ENCODE measurements at places on chromosomes 1 and 21.

DNA sequence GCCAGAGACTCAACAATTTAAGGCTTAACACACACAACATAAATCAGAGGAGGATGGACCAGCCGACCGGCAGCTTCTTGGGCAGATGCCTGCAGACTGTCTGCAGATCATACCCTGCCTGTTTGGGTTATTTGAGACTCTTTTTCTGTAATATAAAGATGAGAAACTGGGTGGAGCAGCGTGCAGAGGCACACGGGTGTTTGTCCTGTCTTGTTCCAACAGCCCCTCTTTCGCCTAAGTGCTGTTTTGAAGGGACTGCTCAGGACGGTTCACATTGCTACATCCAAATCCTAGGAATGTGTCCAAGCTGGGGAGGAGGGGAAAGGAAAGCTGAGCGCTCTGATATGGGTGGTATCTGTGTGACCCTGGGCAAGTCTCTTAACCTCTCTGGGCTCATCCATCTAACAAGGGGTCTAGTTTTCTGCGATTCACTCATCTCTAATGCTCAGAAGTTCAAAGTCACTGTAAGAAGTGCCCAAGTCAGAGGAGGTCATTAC, 149.9 kb downstream of the CLIC6 start:
- no peak for DNase-seq

DNA sequence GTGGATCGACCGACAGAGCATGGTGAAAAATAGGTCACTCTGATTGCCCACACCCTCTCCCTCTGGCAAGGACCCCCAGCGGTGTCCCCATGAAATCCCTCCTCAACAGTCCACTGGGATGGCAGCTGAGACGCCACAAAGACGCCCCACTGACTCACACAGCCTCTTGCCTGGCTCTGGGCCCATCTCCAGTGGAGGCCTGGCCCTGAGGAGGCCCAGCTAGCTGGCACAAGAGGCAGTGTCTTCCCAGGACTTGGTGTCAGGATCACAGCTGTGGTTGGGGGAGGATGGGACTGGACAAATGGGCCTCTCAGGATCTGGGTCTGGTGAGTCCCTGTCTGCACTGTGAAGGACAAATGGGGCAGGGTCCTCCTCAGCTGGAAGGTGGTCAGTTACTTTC, 4.6 kb downstream of the ALX3 start:
- no peak for DNase-seq

GRCh38 chr1:83822208-83822607, 176.7 kb downstream of the TTLL7 start:
- no peak for DNase-seq

DNA sequence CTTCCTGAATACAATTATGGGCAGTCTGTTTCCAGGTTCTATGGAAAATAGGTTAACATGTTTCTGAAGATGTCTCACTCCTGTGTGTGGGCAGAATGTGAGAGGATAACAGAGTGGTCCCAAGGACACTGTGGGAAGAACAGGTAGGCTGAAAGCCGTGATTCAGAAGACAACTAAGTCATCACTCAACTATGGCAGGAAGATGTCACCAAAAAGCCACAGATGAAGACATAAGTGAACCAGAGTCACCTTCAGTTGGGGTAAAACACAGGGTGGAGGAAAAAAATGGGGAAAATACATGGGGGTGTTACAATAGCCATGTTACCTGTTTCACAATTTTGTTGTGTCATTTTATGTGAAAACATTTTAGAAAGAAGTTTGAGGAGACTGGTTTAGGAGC, 75.1 kb downstream of the UCHL5 start:
- DNase-seq: peak; percentile 31

DNA sequence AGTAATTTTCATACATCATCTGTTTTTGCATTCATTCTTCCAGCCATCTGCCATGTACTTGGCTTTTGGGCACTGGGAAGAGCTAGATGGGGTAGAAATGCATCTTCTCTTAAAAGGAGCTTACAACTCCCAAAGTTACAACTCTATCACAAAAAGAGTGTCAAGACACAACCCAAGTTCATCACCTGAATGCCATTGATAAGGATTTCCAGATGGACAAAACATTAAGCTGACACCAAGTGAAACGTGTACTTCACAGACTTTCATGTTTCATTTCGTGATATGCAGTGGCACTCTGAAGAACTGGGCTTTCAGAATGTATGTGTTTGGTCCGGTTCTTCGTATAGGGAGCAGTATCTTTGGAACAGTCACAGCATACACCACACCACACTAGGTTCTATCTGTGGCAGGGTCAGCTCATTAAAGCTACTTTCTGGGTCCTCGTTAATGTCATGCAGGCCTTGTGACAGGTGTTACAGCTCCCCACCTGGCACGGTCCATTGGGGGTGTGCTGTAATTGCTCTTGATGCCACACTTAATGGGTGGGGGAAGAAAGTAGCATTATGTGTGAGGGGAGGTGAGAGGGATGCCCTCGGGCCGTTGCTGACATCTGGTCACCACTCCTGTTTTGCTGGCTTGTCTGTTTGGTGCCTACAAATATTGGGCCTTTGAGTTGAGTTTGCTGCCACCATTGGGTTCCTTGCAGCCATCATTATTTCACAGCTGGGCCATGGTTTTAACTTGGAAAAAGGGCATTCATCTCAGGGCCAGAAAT, 164.9 kb downstream of the NFIA start:
- no peak for DNase-seq

GRCh38 chr1:161905269-161905884, 118.3 kb downstream of the OLFML2B start:
- no peak for DNase-seq

GRCh38 chr1:51032936-51033335, 62.9 kb downstream of the CDKN2C start:
- DNase-seq: no peak

- no peak for DNase-seq
These were observed 30.8 kb downstream of the GADD45A start for GRCh38 chr1:67715819-67716218.

DNA sequence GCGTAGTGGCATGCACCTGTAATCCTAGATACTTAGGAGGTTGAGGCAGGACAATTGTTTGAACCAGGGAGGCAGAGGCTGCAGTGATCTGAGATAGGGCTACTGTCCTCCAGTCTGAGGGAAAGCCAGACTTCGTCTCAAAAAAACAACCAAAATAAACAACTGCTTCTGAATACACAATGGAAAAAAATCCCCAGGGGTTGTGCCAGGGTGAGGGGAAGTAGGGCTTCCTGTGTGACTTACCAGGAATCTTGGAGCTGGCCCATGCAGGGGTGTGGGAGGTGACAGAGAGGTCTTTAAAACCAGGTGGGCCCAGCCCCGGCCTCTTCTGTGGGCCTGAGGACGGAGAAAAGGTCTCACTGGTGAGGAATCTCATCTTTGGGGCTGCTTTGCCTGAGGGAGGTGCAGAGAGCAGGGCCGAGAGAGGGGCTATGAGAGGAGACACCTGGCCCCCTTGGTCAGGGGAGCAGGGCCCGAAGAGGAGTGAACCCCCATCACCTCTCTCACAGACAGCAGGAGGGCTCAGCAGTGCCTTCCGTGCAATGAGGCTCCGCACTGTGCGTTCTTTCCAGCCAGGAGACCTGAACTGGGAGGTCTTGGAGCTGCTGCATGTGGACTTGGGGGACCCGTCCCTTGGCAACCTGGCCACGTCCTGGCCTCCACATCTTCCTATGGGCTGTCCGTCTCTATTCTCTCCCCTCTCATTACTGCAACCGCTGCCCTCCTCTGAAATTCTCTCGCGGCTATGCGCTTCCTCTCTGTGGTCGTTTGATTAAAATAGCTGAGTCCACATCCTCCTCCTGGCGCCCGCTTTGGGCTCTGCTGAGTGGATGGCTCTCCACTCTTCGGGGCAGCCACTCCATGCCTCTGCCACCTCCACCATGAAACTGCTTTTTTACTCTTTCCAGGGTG, 10.7 kb downstream of the PLA2G5 start:
- DNase-seq: no peak

DNA sequence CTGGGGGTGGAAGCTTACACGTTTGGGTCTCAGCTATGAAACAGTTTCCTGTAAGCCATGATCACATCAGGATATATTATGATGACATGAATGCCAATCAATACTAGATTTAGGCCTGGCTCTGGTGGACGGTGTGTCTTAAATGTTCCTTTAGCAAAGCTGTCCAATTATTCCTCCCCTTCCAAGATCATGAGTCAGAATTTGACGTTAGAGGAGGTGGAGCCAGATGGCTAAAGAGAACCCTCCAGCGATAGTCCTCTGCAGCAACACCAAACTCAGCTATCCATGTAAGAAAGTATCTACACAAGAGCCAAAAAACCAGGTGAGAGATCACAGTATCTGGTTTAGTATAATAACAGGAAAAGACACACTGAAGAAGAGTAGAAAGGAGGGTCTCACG, 47.8 kb downstream of the PACC1 start:
- DNase-seq: no peak

DNA sequence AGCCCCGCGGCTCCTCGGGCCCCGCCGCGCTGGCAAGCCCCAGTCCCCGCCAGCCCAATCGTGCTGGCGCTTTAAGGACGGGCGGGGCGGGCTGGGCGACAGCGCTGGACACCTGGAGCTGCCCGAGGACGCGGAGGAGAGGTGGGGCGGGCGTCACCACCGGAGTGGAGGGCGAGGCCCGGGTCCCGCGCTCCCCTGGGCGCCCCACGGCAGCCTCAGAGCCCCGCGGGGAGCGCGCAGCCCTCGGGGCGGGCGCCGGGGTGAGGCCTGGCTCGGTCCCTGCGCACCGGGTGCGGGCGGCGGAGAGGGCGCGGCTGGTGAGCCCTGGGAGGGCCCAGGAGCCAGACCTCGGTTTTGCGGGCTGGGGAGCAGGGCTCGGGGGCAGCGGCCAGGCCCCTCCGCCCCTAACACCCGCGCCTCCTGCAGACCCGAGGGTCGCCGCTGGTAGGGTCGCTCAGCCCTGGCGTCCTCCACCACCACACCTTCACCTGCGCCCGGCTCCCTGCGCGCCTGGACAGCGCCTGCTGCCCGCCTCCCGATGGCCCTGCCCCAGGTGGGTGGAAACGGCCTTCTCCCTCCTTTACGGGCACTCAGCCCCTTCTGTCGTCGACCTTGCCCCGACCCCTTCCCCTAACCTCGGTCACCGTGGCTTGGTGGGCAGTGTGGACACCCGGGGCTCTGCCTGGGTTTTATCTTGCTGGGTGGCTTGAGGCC, at the start of gene TMEM61:
TSS of gene TMEM61 (plus strand) at position 101 of the 714 bp plus-strand sequence. CDS start at position 539, 438 bp downstream.
- no peak for DNase-seq

DNA sequence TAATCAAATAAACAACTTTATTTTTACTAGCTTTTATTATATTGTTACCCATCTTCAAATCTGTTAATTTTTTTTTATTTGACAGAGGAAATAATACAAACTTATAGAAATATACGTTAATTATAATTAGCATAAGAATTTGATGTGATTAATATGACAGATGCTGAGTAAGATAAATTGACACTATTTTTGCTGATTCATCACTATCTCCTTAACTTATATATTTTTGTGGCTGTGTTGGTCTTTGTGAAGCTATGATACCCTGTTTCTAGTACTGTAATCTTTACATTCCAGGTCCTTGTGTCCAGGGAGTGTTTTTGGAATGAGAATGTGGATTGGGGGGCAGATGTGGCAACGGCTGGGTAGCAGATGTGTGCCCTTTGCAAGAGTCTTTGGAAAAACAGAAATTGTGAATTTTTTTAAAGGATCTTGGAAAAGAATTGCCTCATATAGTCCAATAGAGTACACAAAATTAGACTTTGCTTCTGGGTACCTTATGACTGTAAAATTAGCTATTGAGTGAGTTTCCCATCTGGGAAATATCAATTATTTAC, 102.6 kb downstream of the KCNK2 start:
- no peak for DNase-seq

GRCh38 chr1:116376729-116377086, 3.7 kb downstream of the ATP1A1 start:
- DNase-seq: no peak

DNA sequence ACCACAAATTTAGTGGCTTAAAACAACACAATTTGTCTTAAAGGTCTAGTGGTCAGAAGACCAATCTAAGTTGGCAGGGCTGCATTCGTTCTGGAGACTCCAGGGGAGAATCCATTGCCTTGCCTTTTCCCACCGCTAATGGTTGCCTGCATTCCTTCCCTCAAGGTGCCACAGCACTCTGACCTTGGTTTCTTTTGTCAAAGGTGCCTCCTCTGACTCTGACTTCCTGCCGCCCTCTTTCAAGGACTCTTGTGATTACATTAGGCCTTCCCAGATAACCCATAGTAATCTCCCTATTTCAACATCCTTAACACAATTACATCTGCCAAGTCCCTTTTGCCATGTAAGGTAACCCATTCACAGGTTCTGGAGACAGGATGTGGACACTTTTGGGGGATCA, 145.3 kb downstream of the S1PR1 start:
- no peak for DNase-seq

DNA sequence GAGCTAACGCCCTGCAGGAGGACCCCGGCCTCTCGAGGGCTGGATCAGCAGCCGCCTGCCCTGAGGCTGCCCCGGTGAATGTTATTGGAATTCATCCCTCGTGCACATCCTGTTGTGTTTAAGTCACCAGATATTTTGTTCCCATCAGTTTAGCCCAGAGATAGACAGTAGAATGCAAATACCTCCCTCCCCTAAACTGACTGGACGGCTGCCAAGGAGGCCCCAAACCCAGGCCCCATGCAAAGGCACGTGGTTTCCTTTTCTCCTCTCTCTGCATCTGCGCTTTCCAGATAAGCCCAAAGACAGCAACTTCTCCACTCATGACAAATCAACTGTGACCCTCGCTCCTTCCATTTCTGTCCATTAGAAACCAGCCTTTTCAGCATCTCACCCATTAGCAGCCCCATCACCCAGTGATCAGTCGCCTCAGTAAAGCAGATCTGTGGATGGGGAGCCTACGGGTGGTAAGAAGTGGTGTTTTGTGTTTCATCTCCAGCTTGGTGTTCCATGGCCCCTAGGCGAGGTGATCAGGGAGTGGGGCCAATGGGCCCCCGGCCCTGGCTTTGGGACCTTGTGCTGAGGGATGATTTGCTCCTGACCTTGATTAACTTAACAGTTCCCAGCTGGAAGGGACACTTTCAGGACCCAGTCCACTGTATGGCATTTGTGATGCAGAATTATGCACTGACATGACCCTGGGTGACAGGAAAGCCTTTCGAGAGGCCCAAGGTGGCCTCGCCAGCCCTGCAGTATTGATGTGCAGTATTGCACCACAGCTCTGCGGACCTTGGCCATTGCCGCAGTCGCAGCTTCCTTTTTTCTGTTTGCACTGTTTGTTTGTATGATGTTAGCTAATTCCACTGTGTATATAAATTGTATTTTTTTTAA, 5.2 kb downstream of the NPPA start:
- no peak for DNase-seq

DNA sequence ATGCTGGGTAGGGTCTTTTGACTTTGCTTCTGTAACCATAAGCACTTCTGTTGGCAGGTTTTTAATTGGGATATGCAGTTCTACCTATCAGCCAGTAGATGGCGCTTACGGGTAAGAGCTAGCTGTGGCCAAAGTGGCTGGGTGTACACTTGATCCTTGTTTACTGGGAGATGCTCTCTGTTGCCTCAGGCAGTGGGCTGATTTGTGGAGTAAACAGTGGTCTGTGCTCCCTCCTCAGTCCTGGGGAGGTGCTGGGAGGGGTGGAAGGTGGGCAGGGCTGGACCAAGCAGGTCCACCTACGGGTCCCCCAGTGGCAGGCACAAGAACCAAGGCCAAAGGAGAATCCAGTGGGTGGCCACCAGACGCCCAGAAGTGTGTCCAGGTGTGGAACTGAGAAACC, 43.4 kb downstream of the RALGPS2 start:
- no peak for DNase-seq
